Spleen (tissue), 13 donors: ENCODE measurements at places on chromosomes 6 and 20. TPM values are rescaled to one million over a fixed set of nuclear protein-coding genes. Genes with fewer than 3 reads are reported as not detected.
A peak's percentile ranks its signal among the peaks of the same experiment; 100 is the strongest.

Gene TREM2
- total RNA-seq, result not detected

DNA sequence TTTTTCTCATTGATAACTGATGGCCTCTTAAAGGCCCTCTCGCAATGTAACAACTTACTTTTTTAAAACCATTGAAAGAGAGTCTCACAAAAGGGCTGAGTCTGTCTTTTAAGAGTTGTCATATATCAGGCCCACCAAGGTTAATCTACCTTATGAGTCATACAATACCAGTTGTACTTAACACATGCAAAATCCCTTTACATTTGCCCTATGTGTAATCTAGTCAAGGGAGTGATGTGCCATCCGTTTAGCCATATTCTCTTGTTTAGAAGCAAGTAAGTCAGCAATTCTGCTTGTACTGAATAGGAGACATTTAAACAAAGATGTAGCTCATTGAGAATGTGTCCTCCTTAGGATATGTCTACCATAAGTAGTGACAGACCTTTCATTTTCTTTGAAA lies 143.7 kb downstream of the TENT5A start:
- no peaks in the 10 kb centered on the region for H3K36me3 ChIP-seq
- no peak overlapping the region for H3K4me3 ChIP-seq
- peaks cover 3% of the 10 kb centered on the region for H3K4me1 ChIP-seq
- no peaks in the 10 kb centered on the region for H3K27me3 ChIP-seq
- no peak overlapping the region for H3K27ac ChIP-seq

DNA sequence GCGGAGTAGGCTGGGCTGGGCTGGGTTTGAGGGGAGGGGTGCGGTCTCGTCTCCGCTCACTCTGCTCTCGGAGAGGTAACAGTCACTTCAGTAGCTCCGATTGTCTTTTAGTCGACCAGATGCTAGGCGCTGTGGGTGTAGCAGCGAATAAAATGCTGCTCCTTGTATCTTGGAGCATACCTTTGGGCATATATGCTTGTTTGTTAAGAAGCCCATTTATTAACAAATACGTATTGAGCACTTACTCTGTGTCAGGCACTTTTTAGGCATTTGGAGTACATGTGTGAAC lies 545 bp downstream of the ACTR5 start:
- peaks cover 42% of the 10 kb centered on the region for H3K4me1 ChIP-seq
- no peaks in the 10 kb centered on the region for H3K36me3 ChIP-seq
- DNase-seq, result no peak
- peak overlapping the region; percentile 93 for H3K27ac ChIP-seq
- H3K4me3 ChIP-seq, result peak overlapping the region; percentile 98

GRCh38 chr6:43963877-43964658 lies 163.2 kb downstream of the MRPL14 start:
- H3K27me3 ChIP-seq, result no peaks in the 10 kb centered on the region
- no peak overlapping the region for H3K4me3 ChIP-seq
- DNase-seq, result no peak
- no peak overlapping the region for H3K27ac ChIP-seq
- H3K4me1 ChIP-seq, result peaks cover 3% of the 10 kb centered on the region

GRCh38 chr6:6466967-6467761 lies 121.4 kb upstream of the LY86 start:
- H3K4me1 ChIP-seq, result peaks cover 10% of the 10 kb centered on the region
- no peak overlapping the region for H3K27ac ChIP-seq
- no peaks in the 10 kb centered on the region for H3K27me3 ChIP-seq
- no peak for DNase-seq

GRCh38 chr20:58690396-58691135 lies 2.0 kb upstream of the NPEPL1 start:
- DNase-seq, result no peak
- no peaks in the 10 kb centered on the region for H3K27me3 ChIP-seq
- peaks cover 20% of the 10 kb centered on the region for H3K36me3 ChIP-seq
- peak overlapping the region; percentile 97 for H3K27ac ChIP-seq
- H3K4me1 ChIP-seq, result peaks cover 44% of the 10 kb centered on the region

DNA sequence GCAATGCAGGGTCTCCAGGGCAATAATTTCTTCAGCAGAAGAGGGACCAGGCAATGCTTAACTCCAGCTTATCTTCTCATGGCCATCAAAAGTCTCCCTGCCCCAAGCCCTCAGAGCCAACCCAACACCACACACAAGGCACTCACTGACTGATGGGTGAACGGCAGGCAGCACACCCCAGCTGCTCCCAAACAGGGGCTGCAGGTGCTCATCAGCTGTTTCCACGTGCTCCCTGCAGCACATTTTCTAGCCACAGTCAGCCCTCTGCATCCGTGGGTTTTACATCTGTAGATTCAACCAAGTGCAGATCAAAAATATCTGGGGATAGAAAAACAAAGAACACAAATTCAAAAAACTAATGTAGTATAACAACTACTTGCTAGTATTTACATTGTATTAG lies 4.0 kb upstream of the GABRR1 start:
- no peak overlapping the region for H3K27ac ChIP-seq
- H3K4me3 ChIP-seq, result no peak overlapping the region
- H3K36me3 ChIP-seq, result no peaks in the 10 kb centered on the region

- H3K36me3 ChIP-seq, result no peaks in the 10 kb centered on the region
- DNase-seq, result no peak
- H3K4me1 ChIP-seq, result no peaks in the 10 kb centered on the region
- H3K4me3 ChIP-seq, result no peak overlapping the region
- H3K27me3 ChIP-seq, result no peaks in the 10 kb centered on the region
These were observed 231.2 kb downstream of the PTPRT start for GRCh38 chr20:42958367-42959069.

- H3K27ac ChIP-seq, result no peak overlapping the region
- no peak overlapping the region for H3K4me3 ChIP-seq
- no peaks in the 10 kb centered on the region for H3K27me3 ChIP-seq
- no peaks in the 10 kb centered on the region for H3K36me3 ChIP-seq
- DNase-seq, result no peak
- peaks cover 47% of the 10 kb centered on the region for H3K4me1 ChIP-seq
These were observed 23.2 kb downstream of the PLCB1 start for GRCh38 chr20:8155229-8155628.

DNA sequence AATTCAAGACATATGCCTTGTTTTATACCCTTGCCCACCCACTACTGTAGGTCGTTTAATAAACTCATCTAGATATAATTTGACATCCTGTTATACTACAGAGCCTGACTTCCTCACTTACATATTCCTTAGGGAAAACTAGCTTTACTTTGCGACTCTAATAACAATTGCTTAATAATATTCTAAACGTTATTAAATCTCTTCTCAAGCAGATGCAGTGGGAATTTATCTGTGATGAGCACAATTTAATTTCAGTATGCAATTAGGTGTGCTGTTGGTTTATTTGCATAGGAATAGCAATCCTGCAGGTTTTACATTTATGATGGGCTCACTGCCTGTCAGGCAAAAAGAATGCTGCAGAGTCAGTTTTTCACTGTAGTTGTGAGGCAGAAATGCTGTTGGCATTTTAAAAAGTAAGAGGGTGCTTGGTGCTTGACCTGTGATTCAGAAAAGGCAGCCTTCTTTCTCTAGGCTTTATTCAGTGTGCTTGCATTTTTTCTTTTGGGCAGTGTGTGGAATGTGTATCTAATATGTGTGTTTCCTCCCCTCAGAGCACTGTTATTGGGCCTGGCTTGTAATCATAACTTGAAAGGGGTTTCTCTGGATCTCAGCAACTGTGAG lies 152.3 kb upstream of the SCGN start:
- no peak overlapping the region for H3K4me3 ChIP-seq
- no peaks in the 10 kb centered on the region for H3K4me1 ChIP-seq
- no peak for DNase-seq
- peaks cover 4% of the 10 kb centered on the region for H3K36me3 ChIP-seq

DNA sequence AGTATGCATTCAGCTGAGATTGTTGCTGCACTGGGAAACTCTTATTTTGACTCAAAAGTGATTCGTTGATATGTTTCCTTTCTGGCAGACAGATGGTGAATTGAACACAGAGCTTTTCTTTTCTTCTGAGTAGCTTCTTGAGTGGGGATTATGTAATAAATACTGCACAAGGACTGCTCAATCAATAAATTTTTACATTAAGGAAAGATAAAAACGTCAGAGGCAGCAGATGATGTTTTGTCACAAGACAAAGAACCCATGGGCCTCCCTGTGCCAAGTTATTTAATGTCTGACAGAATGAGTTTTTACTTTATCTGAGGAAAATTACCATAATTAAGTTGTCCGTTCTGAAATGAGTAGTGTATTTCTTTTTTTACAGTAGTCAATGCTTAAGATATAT lies 460.3 kb downstream of the UTRN start:
- H3K27me3 ChIP-seq, result no peaks in the 10 kb centered on the region
- no peak for DNase-seq
- no peak overlapping the region for H3K27ac ChIP-seq
- H3K4me3 ChIP-seq, result no peak overlapping the region
- H3K4me1 ChIP-seq, result no peaks in the 10 kb centered on the region

- no peak overlapping the region for H3K27ac ChIP-seq
- no peaks in the 10 kb centered on the region for H3K36me3 ChIP-seq
- peaks cover 12% of the 10 kb centered on the region for H3K27me3 ChIP-seq
- H3K4me1 ChIP-seq, result no peaks in the 10 kb centered on the region
- H3K4me3 ChIP-seq, result no peak overlapping the region
These were observed 135.3 kb upstream of the EEF1E1 start for GRCh38 chr6:8237668-8238067.

DNA sequence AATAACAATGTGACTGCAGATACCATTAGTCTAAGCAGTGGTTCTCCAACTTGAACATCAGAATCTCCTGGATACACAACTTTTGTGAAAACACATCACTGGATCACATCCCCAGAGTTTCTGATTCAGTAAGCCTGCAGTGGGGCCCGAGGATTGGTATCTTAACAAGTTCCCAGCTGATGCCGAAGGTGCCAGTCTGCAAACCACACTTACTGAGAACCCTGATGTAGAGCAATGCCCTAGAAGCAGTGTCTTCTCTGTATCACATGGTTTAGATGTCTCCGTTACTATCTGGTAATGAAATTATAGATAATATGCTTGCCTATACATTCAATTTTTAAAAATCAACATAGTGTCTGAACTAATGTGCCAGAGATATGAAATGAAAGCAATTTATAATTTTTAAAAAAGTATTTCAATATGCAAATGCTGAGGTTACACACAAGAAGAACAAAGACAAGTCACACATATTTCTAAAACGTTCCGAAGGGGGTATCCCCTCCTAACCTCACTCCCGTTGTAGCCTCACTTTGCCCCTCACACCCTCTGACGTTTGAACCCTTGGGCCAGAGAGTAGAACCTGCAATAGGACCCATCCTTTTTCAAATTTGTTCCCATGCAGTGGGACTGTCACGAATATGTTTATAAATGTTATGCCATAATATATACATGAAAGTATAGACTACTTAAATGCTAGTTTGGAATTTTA lies 115.4 kb upstream of the SAMD5 start:
- DNase-seq, result no peak
- no peaks in the 10 kb centered on the region for H3K27me3 ChIP-seq
- H3K36me3 ChIP-seq, result no peaks in the 10 kb centered on the region

- no peak for DNase-seq
- H3K4me1 ChIP-seq, result no peaks in the 10 kb centered on the region
- no peak overlapping the region for H3K4me3 ChIP-seq
- H3K27ac ChIP-seq, result no peak overlapping the region
- H3K36me3 ChIP-seq, result no peaks in the 10 kb centered on the region
These were observed 76.8 kb downstream of the SEL1L2 start for GRCh38 chr20:13913572-13913971.

Gene IER3
- 62.2 TPM for total RNA-seq

- peak overlapping the region; percentile 62 for H3K4me3 ChIP-seq
- peaks cover 12% of the 10 kb centered on the region for H3K36me3 ChIP-seq
- no peaks in the 10 kb centered on the region for H3K27me3 ChIP-seq
- peak overlapping the region; percentile 41 for H3K27ac ChIP-seq
These were observed 2.0 kb downstream of the SPAG4 start for GRCh38 chr20:35617397-35618262.

Gene ADAT2
- total RNA-seq, result 5.4 TPM

Gene RBM39
- 649 TPM for total RNA-seq

GRCh38 chr6:77072694-77073409 lies 390.4 kb downstream of the HTR1B start:
- no peak overlapping the region for H3K4me3 ChIP-seq
- no peaks in the 10 kb centered on the region for H3K36me3 ChIP-seq
- no peaks in the 10 kb centered on the region for H3K4me1 ChIP-seq
- H3K27me3 ChIP-seq, result no peaks in the 10 kb centered on the region

Gene DPPA5
- not detected for total RNA-seq

Gene POU3F2
- not detected for total RNA-seq

- H3K27me3 ChIP-seq, result no peaks in the 10 kb centered on the region
- H3K4me3 ChIP-seq, result no peak overlapping the region
- DNase-seq, result no peak
These were observed 34.0 kb upstream of the TRAM2 start for GRCh38 chr6:52610745-52611355.

DNA sequence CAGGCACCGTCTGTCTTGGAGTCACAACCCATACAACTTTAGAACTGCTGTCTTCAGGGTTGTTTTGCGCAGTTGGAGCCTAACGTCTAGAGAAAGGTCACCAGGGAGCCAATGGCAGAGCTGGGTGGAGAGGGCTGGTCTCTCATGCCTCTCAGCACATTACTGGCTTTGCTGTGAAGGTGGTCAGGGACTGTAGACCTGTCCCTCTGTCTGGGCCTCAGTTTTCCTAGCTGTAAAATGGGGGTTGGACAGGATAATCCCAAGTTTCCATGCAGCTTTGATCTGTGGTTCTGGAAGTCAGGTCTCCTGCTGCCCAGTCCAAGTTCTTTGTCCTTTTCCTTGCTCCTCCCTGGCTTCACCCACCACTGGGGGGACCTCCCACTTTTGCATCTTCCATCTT lies 52.2 kb upstream of the EPB41L1 start:
- peaks cover 10% of the 10 kb centered on the region for H3K4me1 ChIP-seq
- H3K27ac ChIP-seq, result no peak overlapping the region
- H3K36me3 ChIP-seq, result no peaks in the 10 kb centered on the region
- no peak for DNase-seq

Gene RRAGD
- 11.0 TPM for total RNA-seq

DNA sequence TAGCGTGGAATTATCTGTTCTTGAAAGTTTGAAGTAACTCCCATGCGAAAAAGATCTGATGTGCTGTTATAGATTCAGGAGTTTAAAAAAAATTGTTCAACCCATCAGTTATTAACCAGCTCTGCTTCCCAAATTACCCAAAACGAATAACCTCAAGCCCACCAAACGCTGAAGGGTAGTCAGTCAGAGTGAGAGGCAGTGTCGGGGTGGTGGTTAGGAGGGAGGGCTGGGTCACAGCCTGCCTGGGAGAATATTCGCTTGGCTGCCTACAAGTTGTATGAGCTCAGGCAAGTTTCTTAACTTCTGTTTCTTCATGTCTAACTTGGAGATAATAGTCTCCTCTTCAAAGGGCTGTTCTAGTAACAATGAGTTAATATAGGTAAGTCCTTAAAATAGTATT lies 114.6 kb downstream of the JPH2 start:
- no peak overlapping the region for H3K4me3 ChIP-seq
- H3K27ac ChIP-seq, result no peak overlapping the region
- peaks cover 5% of the 10 kb centered on the region for H3K4me1 ChIP-seq
- DNase-seq, result no peak
- no peaks in the 10 kb centered on the region for H3K36me3 ChIP-seq
